Activated naive CD4-positive, alpha-beta T cell treated with anti-CD3 and anti-CD28 coated beads, Interleukin-2, amount 50 U/mL, for 72 hours (primary cell): ENCODE measurements at places on chromosomes 4 and X. TPM values are rescaled to one million over a fixed set of nuclear protein-coding genes. Genes with fewer than 3 reads are reported as not detected.

DNA sequence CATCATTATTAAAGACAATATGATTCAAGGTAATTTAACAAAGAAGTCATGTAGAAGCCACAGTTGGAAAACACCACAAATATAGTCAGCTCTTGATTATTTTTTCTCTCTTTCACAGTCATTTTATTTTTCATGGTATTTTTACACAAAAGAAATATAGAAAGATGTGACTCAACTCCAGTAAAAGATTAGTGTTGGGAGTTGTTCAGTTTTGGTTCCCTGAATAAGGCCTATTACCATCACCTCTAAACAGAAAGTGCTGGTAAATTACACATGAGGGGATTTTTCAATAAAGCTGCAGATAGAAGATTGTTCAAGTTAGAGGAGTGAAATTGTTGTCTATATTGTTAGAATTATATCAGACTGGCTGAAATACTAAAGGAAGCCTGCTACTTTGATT lies 107.0 kb downstream of the DDIT4L start:
- DNase-seq, result no peak

Gene DCHS2
- total RNA-seq, result not detected

Gene ANTXR2
- total RNA-seq, result 4.5 TPM

DNA sequence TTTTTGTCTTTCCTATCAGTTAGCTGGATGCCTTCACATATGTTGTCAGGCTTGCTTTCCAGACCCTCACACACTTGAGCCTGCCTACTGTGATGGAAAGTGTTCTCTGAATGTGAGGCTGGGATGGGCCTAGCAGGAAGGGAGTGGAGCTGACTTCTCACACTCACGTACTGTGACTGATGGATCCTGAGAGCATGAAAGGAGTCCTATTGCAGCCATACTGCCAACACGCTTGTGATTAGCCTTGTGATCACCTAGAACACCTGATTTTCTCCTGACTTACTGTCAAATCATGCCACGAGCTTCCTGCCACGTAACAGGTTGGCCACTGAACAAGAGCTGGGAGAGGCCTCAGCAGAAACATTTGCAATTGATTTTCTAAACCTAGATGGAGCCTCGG lies 49.9 kb downstream of the ACOX3 start:
- no peak for DNase-seq

GRCh38 chr4:125550769-125551168 lies 236.0 kb downstream of the FAT4 start:
- DNase-seq, result no peak

- peak; percentile 32 for DNase-seq
Measured at GRCh38 chrX:48071064-48071985, at the start of gene ZNF630. TSS of gene ZNF630 (minus strand) at chrX:48071640. CDS start at chrX:48066886, 4,754 bp downstream.

DNA sequence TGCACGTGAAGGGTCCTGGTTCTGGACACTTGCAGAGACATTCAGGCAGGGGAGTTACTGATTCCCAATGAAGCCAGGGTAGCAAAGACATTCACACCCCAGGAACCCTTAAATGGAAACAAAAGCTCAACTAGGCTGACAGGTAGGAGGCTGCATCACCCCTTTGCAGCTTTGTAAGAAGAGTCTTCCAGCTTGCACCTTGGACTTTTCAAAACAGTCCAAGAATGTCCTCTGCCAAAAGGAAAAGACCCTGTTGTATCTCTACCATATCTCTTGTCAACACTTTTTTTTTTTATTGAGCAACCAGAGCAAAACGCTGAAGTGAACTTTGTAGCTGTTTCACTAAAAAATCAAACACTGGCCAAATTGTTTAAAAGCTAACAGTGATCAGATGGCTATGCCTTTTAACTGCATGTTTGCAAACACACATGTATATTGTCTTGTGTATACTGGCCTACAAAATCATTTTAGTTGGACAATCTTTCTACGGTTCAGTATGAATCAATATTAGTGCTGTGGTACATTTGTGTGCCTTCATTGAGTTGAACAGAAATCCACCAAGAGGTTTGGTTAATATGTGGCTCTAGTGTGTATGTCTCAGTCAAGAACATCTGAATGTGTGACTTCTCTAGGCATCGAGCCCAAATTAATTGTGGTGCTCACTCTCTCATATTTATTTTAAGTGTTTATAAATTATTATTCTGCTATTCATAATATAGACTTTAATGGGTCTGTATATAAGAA lies 18.5 kb upstream of the WWC2 start:
- no peak for DNase-seq

DNA sequence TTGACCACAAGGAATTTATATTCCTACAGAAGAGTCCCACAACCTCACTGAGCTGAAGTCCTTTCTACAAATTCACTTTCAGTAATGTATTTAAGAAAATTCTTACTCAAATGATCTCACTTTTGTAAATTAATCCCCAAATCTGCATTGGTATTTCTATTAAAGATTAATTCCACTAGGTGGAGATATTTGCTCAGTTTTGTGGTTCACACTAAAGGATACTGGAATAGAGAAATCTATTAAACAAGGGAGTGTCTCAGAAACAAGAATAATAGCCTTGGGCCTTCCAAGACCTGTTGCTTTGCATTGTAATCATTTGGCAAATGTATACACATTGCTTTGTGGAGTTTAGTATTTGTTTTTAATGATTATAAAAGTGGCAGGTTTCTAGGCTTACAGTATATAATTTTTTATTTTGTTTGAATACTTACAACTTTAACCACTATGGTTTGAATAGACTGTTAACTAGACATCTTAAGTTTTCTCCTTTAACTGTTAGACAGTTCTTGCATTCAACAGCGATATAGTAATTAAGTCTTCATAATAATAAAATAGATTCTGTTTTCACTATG lies 25.9 kb downstream of the CFAP299 start:
- no peak for DNase-seq

GRCh38 chrX:80766916-80767315 lies 42.8 kb downstream of the BRWD3 start:
- DNase-seq, result no peak

Gene MAGEA2B
- not detected for total RNA-seq

GRCh38 chr4:83010111-83010521 lies 507 bp downstream of the LIN54 start:
- no peak for DNase-seq

- DNase-seq, result no peak
Measured at GRCh38 chr4:79147251-79147650, 178.6 kb downstream of the NAA11 start.

GRCh38 chrX:40318801-40319200 lies 221.0 kb upstream of the BCOR start:
- DNase-seq, result no peak

DNA sequence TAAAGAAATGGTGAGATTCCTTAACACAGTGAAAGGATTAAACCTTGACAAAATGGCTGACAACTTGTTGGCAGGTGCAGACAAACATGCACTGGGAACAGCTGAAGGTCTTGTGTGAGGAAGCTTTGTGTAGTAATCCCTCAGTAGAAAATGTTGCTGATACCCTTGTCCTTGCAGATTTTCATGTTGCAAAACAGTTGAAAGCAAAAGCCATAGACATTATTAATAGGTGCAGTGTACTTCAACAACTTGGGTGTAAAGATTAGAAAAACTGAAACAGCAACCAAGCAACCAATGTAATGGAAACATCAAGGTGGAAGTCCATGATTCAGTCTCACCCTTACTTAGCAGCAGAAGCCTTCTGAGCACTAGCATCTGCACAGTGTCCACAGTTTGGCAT lies 29.8 kb downstream of the UGT2B7 start:
- DNase-seq, result no peak

DNA sequence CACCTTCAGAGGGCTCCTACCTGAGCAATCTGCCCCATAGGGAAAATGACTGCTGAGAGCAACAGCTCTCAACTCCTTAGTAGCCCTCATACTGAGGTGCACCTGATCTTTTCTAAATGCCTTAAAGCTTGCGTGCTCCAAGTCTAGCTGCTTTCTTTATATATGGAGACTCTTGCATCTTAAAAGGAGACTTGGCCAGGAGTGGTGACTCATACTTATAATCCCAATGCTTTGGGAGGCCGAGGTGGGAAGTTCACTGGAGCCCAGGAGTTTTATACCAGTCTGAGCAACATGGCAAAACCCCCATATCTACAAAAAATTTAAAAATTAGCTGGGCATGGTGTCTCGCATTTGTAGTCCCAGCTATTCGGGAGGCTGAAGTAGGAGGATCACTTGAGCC lies 78.1 kb upstream of the TRIM2 start:
- no peak for DNase-seq

GRCh38 chr4:168152837-168153500 lies 60.6 kb downstream of the ANXA10 start:
- DNase-seq, result no peak

GRCh38 chr4:151990201-151990600 lies 229.4 kb upstream of the GATB start:
- DNase-seq, result no peak

GRCh38 chrX:150119323-150119722 lies 181.0 kb upstream of the EOLA2 start:
- no peak for DNase-seq
